Midbrain (tissue), 1 donor: ENCODE measurements at places on chromosomes 13 and 19.

DNA sequence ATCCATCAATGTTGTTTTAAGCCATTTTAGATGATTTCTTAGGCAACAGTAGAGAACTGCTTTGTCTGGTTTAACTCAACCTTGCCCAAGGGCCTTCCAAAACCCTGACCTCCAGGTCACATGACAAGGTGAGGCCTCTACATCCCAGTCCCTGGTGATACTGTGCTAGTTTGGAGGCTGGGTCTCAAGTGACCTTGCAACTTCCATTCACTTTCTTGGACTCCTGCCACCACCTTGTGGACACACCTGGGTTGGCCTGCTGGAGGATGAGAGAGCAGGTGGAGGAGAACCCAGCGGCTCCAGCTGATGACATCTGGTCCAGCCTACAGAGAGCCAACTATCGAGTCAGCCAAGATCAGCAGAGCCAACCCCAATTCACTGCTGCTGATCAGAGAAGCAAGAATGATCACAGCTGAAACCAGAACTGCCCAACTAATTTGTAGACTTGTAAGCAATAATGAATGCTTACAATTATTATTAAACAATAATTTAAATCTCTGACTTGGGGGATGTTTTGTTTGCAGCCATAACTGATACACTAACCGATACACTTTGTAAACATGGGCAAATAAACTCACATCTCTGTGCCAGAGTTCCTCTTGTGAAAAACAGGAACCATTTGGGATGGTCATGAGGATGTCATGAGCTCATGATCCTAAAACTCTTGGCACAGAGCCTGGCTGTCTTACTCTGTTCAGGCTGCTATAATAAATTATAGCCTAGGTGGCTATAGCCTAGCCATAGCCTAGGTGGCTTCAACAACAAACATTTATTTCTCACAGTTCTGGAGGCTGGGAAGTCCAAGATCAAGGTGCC, 11.5 kb downstream of the FAM187B start:
- peak; percentile 37 for DNase-seq

DNA sequence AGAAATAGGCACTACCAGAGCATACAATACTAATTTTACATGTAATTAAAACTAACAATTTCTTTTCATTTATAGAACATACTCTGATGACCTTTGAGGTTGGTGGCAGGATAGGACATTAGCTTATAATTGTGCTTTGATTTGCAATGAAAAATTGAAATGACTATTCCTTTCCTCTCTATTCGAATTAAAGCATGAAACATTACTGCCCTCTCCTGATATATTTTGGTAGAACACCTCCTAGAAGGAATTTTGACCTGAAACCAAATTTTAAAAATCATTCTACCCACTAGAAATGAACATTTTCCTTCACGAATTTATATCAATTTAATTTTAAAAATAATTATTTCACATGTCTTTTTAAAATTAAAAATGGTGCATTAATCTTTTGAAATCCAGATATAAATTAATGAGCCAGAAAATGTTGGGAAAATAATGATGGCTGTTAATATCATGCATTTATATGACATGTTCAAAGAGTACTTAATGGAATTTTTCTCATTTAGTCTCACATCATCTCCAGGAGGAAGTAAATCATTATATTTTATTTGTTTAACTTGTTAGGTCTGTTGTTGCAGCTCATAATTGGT, 556.3 kb upstream of the ARGLU1 start:
- DNase-seq, result peak; percentile 11

GRCh38 chr13:98368019-98368418, 190.9 kb upstream of the RNF113B start:
- DNase-seq, result no peak

- DNase-seq, result no peak
These were observed 28.2 kb downstream of the KCNC3 start for GRCh38 chr19:50300814-50301606.

DNA sequence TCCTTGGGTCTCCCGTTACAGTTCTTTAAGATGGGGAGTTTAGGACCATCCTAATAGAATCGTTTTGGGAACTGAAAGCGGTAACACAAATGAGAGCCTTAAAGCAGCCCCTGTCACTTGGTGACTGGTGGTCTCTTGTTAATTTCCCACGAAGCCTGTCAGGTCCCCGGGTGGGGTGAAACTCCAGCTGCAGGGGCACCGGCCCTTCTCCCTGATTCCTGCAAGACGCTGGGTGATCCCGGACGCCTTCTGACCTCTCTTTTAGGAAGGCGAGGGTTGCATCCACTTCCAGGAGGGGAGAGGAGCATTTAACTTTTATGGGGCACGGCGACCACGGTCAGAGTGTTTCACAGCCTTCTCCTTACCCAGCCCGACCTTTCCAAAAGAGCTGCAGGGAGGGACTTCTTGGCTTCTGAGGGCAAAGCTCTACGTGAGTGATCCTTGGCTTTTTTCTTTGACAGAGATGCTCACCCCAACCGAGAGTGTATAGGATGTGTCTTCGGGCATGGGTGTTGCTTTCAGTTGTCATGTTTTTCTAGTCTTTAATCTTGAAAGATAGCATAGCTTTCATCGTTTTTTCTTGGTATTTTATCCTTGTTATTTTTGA, 688 bp downstream of the ZNF225 start:
- no peak for DNase-seq

DNA sequence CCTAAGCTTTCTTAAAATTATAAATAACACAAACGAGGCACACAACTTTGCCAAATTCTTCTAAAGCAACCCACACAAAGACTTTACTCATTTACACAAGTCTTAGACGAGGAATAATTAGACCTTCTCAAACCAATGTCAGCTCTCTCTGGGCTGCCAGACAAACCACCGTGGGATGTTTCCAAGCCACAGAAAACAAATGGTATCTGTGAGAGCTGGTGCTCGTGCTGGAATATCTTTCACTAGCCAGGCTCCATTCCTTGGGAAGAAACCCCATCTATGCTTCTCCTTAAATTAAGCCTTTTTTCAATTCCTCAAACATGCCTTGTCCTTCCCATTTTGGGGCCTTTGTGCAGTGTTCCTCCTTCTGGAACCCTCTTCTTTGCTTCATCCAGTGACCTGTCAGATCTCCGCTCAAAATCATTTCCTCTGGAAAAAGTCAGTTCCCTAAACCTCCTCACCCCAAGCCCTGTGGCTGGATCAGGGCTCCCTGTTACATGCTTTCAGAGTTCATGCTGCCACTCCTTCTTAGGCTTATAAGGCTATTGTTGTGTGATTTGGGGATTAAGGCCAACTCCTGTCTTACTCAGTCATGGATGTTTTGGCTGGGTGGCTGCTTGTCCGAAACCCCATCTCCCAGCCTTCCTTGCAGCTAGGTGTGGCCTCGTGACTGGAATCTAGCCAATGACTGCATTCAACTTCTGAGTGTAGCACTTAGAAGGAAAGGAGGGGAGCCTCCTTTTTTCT, 64.2 kb upstream of the GTF2F2 start:
- no peak for DNase-seq

DNA sequence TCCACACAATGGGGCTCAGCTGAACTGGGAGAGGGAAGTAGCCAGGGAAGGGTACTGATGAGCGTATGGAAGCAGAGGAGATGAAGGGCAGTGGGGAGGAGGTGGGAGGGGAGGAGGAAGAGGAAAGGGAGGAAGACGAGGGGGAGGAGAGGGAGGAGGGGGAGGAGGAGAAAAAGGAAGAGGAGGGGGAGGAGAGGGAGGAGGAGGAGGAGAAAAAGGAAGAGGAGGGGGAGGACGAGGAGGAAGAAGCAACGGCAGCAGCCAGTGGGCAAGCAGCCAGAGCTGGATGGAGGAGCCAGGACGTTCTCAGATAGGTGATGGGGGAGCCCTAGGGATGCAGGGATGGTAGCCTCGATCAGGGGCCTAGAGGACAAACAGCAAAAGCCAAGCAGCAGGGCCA, 5.6 kb downstream of the CERS4 start:
- DNase-seq, result no peak

DNA sequence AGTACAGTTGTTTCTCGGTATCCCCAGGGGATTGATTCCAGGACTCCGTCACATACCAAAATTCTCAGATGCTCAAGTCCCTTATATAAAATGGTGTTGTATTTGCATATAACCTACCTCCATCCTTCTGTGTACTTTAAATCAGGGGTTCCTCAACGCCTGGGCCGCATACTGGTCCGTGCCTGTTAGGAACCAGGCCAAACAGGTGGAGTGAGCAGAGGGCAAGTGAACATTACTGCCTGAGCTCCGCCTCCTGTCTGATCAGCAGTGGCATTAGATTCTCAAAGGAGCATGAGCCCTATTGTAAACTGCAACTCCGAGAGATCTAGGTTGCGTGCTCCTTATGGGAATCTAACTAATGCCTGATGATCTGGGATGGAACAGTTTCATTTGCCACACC, 42.2 kb upstream of the KCTD4 start:
- no peak for DNase-seq

DNA sequence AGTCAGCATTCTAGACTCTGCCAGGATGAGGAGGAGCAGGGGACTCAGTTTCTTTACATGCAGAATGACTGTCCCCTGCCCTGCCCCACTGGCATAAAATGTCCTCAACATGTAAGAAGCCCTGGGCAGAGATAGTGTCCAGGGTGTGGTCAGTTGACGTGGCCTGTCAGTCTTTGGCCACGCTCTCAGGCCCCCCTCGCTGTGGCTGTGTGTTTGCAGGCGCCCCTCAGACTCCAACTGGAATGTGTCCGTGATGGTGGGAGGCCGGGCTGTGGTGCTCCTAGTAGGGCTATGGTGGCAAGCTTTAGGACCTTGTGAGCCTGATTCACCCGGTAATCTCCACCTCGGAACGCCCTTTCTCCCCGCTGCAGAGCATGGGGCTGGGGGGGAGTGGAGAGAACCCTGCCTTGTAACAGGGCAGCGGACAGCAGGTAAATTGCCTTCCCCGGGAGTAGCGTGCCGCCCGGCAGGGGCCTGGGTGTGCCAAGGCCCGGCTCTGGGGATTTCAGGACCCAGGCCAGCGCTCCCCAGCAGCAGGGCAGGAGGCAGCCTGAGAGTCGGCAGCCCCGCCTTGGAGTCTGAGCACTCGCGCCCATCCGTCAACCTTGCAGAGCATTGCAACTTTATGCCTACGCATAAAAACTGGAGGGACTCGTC, 62.3 kb downstream of the CHST8 start:
- DNase-seq, result no peak

DNA sequence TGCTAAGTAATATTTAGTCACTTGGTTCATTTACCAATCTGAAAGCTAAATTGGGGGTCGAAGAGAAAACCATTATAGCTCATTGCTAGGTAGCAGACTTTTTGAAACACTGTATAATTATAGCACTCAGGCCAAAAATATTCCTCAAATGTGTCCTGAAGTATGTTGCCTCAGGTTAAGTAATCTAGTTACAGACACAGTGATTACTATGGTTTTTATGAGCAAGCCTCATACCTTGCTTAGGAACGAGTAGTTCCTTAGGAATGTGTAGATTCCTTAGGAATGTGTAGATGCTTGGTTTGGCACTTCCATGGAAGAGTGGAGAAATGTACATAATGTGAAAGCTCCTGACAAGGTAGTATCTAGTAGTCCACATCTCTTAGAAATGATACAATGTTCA, 387.5 kb downstream of the LMO7 start:
- no peak for DNase-seq

GRCh38 chr13:40540328-40541044, 126.0 kb downstream of the FOXO1 start:
- no peak for DNase-seq

GRCh38 chr13:55534306-55534705, 1606.4 kb upstream of the PRR20A start:
- no peak for DNase-seq

GRCh38 chr13:112392719-112393118, 16.6 kb downstream of the SPACA7 start:
- DNase-seq, result no peak

DNA sequence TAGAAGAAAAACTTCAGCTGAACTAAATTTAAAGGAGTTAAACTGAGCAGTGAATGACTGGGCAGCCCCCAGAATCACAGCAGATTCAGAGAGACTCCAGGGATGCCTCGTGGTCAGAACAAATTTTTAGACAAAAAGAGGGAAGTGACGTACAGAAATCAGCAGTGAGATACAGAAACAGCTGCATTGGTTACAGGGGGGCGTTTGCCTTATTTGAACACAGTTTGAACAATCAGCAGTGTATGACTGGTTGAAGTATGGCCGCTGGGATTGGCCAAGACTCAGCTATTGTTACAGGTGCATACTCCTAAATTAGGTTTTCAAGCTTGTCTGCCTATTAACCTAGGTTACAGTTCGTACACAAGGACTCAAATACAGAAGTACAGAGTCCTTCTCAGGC, 2.2 kb upstream of the SPRYD7 start:
- DNase-seq, result no peak

GRCh38 chr19:43527860-43528622, 1.0 kb upstream of the ETHE1 start:
- no peak for DNase-seq

- DNase-seq, result no peak
These were observed 514 bp upstream of the ARGLU1 start for GRCh38 chr13:106568299-106569003.

GRCh38 chr13:40149611-40150274, 494.3 kb downstream of the COG6 start:
- DNase-seq, result peak; percentile 52

DNA sequence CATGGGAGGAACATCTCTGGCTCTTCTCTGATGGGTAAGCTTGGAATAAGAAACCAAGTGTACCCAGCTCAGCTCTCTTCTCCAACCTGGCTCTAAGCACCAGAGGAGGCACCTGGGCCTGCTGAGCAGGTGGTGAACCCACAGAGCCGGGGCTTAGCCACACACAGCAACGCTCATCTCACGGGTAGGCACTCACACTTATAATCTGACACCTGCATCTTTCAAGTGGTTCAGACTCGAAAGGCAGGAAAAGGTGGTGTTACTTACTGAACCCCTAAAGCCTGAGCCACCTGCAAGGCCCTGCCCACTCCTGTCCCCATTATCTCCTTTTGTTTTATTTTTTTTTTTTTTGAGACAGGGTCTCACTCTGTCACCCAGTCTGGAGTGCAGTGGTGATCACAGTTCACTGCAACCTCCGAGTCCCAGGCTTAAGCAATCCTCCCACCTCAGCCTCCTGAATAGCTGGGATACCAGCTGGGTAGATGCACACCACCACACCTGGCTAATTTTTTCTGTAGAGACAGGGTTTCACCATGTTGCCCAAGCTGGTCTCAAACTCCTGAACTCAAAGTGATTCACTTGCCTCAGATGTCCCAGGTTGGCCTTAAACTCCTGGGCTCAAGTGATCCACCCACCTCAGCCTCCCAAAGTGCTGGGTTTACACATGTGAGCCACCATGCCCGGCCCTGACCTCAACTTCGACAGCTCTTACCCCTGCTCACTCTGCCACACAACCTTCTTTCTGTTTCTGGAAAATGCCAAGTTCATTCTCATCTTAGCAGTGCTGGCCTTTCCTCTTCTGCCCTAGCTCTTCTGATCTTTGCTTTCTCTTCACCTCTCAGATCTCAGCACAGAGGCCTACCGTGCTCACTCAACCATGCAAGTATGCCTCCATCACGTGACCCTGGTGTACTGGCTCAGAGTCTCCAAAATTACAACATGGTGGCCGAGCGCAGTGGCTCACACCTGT, 9.7 kb downstream of the FBXL12 start:
- no peak for DNase-seq
